ENCODE measurements at places on chromosomes 2 and 18. TPM values are rescaled to one million over a fixed set of nuclear protein-coding genes. Genes with fewer than 3 reads are reported as not detected.

- DNase-seq, result no peak
Observed at GRCh38 chr2:33230195-33230594, 246.3 kb upstream of the RASGRP3 start.

GRCh38 chr2:72347081-72347480 is 199.4 kb upstream of the CYP26B1 start:
- no peak for DNase-seq

DPP4 gene
- 2.9 TPM for total RNA-seq

- DNase-seq, result peak; percentile 78
Observed at GRCh38 chr2:71101656-71102055, 28.4 kb downstream of the MCEE start.

DNA sequence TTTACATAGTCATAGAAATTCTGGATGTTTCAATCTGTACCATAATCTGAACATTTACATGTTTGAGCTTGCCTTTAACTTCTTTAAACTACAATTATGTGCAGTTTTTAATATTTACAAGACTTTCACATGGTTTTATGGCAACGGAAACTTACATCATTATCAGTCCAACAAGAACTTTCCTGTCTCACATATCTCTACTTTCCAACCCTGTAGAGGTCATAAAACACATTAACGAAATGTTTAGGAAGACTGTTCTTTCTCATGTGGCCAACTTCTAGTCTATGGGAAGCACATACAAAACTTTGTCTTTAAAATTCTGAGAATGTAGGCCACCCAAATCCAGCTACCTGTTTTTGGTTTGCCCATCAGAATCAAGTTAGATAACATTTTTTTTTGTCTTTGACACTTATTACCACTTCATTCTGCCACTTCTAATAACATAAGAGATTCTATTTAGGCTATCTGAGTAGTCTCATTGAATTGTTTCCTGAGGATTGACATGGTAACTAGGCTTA is 693.2 kb downstream of the KCNJ3 start:
- DNase-seq, result no peak

DNA sequence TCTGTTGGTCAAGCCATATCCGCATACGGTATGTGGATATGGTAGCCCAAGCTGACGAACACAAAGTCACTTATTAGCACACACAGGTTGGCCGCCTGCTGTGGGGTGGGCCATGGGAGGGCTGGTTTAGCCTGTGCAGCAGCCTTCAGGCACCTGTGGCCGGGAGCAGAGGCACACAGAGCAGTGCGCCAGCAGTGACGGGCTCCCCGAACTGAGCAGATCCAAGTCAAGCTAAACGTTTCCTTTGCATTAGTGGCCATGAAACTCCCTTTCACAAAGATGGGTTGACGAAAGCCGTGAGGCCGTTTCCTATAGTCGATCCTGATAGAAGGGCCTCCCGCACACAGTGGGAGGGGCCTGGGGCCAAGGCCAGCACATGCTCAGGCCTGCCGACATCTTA is 72.1 kb downstream of the TSHZ1 start:
- DNase-seq, result no peak

GRCh38 chr2:152120430-152120829 is 21.6 kb upstream of the CACNB4 start:
- DNase-seq, result no peak

GRCh38 chr18:25974630-25975077 is 115.8 kb downstream of the SS18 start:
- no peak for DNase-seq

DNA sequence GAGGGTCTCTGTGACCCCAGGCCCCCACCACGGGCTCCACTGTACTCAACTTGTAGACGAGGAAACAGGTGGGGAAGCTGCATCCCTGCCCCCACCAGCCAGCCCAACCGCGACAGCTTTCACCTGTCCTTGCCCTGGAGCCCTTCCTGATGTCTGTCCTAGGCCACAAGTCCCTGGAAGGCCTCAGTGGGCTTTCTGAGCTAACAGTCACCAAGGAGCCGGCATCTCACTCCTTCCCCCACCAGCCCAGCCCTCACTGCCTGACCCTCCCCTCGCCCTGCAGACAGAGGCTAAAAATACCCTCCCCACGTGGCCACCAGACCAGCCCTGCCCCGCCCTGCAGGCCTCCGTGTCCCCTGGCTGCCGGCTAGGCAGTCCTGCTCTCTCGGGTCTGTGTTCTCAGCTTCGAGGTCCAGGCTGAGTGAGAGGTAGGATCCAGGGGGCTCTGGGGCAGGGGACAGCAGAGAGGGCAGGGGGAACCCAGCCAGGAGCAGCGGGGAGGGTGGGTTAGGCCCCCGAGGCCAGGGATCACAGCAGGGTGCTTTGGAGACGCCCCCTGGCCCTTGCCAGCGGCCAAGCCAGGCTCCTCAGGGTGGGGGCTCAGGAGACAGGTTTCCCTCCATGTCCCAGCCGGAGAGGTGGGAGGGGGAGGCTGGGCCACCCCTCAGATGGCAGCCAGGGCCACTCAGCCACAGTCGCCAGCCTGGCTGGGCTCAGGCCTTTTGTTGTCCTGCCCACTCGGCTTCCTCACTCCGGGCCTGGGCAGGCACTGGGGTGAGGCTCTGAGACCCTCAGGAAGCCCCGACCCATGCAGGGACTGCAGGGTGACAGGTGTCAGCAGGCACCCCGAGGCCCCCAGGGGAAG is at the start of gene KLHL30:
Gene KLHL30 (plus strand): TSS at position 338 of the 865 bp plus-strand sequence. CDS start 2,087 bp downstream, outside the sequence.
- DNase-seq, result no peak

- no peak for DNase-seq
Observed at GRCh38 chr18:5543773-5544389, at the start of gene EPB41L3. Gene EPB41L3 (minus strand): TSS chr18:5543997. CDS start chr18:5489183, 54,814 bp downstream.

RNF152 gene
- total RNA-seq, result 31.9 TPM

- no peak for DNase-seq
Observed at GRCh38 chr18:48051945-48052840, 121.7 kb upstream of the SMAD2 start.

- no peak for DNase-seq
Observed at GRCh38 chr18:34863702-34864101, 153.6 kb downstream of the DTNA start.

GRCh38 chr18:71760541-71760940 is 783.6 kb downstream of the CBLN2 start:
- DNase-seq, result no peak

Measured in bronchial epithelial cell (primary cell).